ENCODE measurements at places on chromosomes 1 and 21.

- no peak for DNase-seq
Measured at GRCh38 chr1:214902636-214903320, 179.8 kb upstream of the KCNK2 start.

- no peak for DNase-seq
Measured at GRCh38 chr1:226711976-226712741, 26.9 kb downstream of the ITPKB start.

DNA sequence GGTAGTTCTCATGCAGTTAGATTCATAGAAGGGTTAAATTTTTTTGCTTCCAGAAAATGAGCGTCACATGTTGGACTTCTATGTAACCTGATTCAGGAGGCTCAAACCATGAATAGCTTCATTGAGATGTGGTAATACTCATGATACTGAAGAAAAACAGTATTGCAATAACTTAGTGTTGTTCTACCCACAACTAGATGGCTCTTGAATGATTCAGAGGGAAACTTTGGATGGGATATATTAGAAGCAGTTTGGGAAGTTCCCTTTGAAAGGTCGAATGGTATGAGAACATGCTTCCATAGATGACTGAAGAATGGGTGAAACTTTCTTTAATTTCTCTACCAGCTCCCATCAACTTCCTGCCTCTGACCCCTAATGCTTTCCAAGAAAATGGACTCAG, 211.7 kb upstream of the PTGFR start:
- DNase-seq, result no peak

DNA sequence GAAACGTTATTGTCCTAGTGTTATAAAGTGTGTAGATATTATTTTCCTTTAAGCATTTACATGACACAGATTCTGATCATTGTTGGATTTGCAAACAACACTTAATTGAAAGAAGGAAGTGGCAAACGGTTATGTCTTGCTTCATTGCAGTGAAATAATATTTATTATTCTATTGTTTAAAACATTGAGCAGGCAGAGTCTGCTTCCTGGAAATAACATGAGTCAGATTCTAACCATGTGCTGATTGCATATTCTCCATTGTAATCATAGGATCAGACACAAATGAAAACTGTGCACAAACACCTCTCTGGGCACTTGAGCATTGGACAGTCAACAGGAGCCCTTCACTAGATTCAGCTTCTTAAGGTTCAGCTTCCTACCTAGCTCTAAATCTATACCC, 46.8 kb upstream of the USP25 start:
- no peak for DNase-seq

Measured in ELF-1 (cell line).